ENCODE measurements at places on chromosomes 3 and 15.

DNA sequence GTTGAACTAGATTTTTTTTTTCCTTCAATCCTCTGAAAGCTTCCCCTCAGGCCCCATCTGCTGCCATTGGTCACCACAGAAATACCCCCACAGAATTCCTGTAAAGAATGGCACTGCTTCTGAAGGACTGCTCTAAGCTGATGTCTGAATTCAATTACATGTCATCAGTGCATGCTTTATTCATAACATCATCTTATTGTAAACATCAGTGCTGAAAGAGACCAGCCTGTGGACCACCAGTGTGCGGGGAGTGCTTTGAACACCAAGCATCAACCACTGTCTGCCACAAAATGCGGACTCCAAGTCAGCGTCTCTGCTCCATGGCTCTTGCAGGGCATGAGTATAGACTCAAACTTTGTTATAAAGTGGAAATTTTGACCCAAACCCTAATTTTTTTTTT is 11.6 kb downstream of the PHLDB2 start:
- no peak for DNase-seq

- no peak for DNase-seq
Measured at GRCh38 chr15:27826411-27826810, 272.7 kb downstream of the OCA2 start.

DNA sequence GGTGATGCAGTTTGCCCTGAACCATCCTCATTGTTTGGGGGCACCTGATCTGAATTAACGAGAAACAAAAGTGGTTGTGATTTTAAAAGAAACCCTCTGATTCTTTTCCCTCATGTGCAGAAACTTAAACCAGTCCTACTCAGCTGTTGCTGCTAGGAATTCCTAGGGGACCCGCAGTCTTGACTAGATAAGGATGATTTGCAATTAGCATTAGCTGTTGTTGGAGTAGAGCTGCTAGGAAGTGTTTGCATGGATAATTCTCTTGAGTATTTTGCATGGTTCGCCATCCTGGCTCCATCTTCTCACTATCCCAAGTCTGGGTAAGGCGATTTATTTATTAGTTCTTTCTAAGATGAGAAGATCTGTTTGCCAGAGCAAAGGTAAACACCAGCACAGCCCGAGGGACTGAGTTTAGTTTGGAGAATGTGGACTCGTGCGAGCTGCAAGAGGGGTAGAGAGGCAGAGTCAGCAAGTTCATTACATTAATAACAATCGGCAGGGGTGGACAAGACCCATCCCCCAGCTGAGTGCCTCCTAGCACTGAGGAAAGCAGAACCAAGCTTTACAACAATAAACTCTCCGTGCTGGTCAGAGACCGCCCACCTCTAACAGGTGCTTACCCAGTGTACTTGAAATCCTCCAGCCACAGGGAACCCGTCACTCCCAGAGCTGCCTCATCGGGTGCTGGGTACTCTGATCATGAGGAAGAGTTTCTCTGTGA is 4.1 kb downstream of the FGD5 start:
- DNase-seq = no peak

- DNase-seq = no peak
Measured at GRCh38 chr15:32956006-32956405, 238.2 kb downstream of the GREM1 start.

GRCh38 chr3:189167027-189167766 is 4.6 kb upstream of the TPRG1 start:
- DNase-seq = peak; percentile 6
